Kidney (tissue), 22 donors: ENCODE measurements at places on chromosomes 7 and 10. TPM values are rescaled to one million over a fixed set of nuclear protein-coding genes. Genes with fewer than 3 reads are reported as not detected.

ICA1 gene
- total RNA-seq = 41.8 TPM

ANKRD22 gene
- 3.6 TPM for total RNA-seq

PAPSS2 gene
- 84.2 TPM for total RNA-seq

IDI2 gene
- not detected for total RNA-seq

MEIG1 gene
- not detected for total RNA-seq

TRAPPC14 gene
- 27.1 TPM for total RNA-seq

RNLS gene
- 21.1 TPM for total RNA-seq

CFAP58 gene
- total RNA-seq = 0.35 TPM

SCIN gene
- 141 TPM for total RNA-seq

OR6V1 gene
- total RNA-seq = not detected

SEPTIN7 gene
- total RNA-seq = 189 TPM

SPDYE16 gene
- 0.31 TPM for total RNA-seq
